ENCODE measurements at places on chromosomes 4 and X.
A peak's percentile ranks its signal among the peaks of the same experiment; 100 is the strongest.

DNA sequence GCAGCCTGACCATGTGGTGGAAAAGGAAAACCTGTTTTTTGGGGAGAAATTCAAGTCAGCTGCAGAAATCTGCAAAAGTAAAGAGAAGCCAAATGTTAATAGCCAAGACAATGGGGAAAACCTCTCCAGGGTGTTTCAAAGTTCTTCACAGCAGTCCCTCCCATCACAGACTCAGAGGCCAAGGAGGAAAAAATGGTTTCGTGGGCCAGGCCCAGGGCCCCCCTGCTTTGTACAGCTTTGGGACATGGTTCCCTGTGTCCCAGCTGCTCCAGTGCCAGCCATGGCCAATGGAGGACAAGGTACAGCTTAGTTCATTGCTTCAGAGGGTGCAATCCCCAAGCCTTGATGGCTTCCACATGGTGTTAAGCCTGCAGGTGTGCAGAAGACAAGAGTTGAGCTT lies 15.2 kb upstream of the YTHDC1 start:
- H3K4me3 ChIP-seq, result peak overlapping the region; percentile 65
- H3K36me3 ChIP-seq, result peaks cover 13% of the 10 kb centered on the region
- H3K4me1 ChIP-seq, result no peaks in the 10 kb centered on the region
- DNase-seq, result no peak
- H3K27me3 ChIP-seq, result no peaks in the 10 kb centered on the region

DNA sequence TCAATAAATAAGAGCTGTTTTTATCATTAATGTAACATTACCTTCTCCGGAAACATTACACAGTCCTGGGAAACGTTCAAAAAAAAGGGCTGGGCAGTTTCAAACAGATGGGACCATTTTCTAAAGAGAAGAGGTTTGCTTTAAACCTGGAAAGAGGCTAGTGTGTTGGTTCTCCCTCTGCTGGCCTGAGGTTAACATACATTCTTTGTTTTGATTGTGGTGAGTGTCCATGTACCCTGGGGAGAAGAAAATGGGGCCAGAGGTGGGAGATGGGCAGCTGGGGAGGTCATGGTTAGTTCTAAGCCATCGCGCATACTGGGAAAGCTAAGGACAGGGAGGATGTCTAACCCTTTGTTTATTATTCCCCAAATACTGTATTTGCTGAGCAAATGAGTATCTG lies 194.7 kb downstream of the CPEB2 start:
- DNase-seq, result peak; percentile 75
- no peaks in the 10 kb centered on the region for H3K36me3 ChIP-seq
- H3K4me3 ChIP-seq, result no peak overlapping the region
- H3K27me3 ChIP-seq, result no peaks in the 10 kb centered on the region
- no peaks in the 10 kb centered on the region for H3K4me1 ChIP-seq

- H3K27ac ChIP-seq, result no peak overlapping the region
- DNase-seq, result no peak
- H3K36me3 ChIP-seq, result no peaks in the 10 kb centered on the region
- no peaks in the 10 kb centered on the region for H3K27me3 ChIP-seq
- no peaks in the 10 kb centered on the region for H3K4me1 ChIP-seq
Measured at GRCh38 chr4:174999407-174999806, 81.2 kb downstream of the ADAM29 start.

GRCh38 chr4:148795156-148795864 lies 353.1 kb upstream of the NR3C2 start:
- no peak overlapping the region for H3K27ac ChIP-seq
- no peak overlapping the region for H3K4me3 ChIP-seq

GRCh38 chrX:14777525-14777924 lies 95.3 kb downstream of the FANCB start:
- no peak overlapping the region for H3K27ac ChIP-seq
- no peak for DNase-seq
- H3K4me3 ChIP-seq, result no peak overlapping the region
